Central memory CD8-positive, alpha-beta T cell (primary cell): ENCODE measurements at places on chromosomes 11 and 22.

DNA sequence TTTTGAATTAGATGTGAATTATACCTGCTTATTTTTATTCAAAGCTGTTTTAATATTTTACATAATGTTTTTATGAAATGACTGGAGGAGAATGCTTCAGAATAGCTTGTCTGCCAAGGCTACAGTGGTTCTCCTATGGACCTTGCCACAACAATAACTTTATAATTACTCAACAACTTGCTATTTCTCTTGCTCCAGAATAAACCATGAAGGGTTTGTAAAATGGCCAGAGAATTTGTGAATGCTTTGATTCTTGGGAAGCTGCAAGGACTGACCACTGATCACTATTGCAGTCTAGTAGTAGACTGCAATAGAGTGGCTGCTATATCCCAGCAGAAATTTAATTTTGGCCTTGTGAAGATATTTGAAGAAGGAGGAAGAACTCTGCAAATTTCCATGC is 199.7 kb downstream of the FAT3 start:
- no peak for DNase-seq

DNA sequence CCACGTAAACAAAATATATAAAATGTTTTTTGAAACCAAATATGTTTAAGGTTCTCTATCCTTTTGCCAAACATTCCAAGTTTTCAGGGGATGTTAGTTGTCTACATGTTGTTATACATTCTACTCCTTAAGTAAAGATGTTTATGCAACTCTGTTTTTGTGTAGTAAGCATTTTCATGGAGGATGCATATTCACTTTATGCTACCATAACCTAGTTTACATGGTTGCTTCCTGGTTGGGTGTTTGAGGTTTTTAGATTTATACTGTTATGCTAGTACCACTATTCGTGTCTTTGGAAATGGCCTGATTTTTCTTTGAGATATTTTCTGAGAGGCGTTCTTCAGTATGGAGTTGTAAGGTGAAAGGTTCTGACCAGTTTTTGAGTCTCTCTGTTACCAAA is 131.1 kb upstream of the SORL1-AS1 start:
- DNase-seq, result no peak

DNA sequence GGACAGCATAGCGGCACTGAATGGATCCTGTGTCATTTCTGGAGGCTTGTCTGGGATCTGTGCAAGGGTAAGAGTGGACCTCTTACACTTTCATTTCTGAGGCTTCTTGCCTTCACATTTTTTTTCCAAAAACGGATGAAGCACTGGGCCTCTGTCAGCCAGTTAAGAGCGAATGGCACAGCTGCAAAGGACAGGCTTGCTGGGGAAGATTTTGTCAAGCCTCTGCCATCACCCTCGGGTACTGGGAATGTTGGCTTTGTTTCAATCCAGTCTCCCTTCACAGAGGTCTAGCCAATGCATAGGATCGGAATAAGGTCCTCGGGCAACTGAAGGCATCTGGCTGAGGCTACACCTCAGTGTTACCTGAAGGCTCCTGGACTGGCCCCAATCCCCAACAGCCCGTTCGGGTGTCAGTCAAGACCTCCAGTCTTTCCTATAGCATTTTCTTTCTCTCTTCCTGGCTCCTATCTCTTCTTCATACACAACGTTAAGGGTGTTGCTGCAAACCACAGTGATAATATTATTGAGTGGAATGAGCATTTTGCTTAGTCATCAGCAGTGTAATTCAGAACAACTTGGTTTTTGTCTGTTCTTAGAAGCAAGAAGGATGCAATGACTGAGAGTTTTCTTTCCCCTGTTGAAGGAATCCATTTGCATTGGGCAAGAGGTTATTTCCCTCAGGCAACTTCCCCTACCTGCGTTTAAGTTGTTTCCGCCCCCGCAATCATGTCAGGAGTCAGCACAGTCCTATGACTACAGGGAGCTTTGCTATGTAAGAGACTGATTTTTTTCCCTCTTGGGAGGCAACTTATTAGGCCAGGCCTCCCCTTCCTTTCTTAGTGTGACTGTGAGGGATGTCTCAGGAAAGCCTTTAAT is 22.8 kb downstream of the NPAT start:
- DNase-seq, result no peak

GRCh38 chr11:30991802-30992512 is 377.6 kb downstream of the DCDC1 start:
- DNase-seq, result no peak

- DNase-seq, result no peak
These were observed 39.7 kb downstream of the RTL6 start for GRCh38 chr22:44458044-44459020.

GRCh38 chr22:44354288-44354687 is 41.5 kb upstream of the SHISAL1 start:
- no peak for DNase-seq
